ENCODE measurements at places on chromosomes 5 and 9. TPM values are rescaled to one million over a fixed set of nuclear protein-coding genes. Genes with fewer than 3 reads are reported as not detected.

DNA sequence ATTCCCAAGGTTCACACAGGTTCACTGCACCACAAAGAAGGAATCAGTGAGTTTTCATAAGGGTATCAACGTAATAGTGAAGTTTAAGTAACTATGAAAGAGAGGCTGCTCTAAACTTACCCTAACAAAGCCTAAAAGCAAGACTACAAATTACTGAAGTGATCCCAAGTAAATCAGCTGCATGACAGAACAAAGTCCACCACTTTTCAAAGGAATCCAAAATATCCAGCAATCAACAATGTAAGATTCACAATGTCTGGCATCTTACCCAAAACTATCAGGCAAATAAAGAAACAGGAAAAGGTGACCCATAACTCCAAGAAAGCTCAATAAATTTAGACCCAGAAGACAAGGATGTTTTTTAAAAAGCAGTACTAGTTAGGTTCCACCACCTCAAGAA lies 70.1 kb downstream of the GNAQ start:
- H3K4me3 ChIP-seq = no peak overlapping the region
- no peaks in the 10 kb centered on the region for H3K36me3 ChIP-seq
- H3K27me3 ChIP-seq = no peaks in the 10 kb centered on the region
- peaks cover 2% of the 10 kb centered on the region for H3K4me1 ChIP-seq
- DNase-seq = no peak
- peak overlapping the region; percentile 45 for H3K27ac ChIP-seq

LHX2 gene
- polyA plus RNA-seq = not detected

SNCB gene
- not detected for polyA plus RNA-seq

DNA sequence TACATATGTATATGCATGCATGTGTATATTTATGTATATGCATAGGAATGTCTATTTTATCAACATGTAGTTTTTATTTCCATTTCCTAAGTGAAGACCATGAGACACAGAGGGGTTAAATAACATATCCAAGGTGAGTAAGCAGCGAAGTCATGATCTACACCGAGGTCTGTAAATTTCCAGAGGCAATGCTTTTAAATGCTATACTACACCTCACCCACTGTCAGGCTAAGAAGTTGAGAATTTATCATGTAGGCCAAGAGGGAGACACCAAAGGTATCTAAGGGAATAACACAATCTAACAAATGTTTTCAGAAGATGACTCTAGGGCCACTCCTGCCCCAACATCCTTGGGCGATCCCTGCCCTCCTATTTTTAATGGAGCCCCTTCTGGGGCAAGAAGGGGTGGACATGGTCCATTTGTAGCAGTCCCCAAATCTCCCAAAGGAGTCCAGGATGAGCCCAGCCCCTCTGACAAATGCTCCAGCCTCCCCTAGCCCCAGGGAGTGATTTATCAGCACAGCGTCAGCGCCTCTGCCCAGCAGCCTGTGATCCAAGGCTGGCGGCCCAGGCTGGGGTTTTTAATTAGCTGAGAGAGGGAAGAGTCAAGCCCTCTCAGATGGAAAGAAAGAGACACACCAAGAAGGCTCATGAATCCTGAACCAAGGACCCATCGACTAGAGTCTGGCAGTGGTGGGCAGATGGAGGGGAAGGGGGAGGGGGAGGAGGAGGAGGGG lies 339.9 kb downstream of the ASTN2 start:
- H3K36me3 ChIP-seq = no peaks in the 10 kb centered on the region
- no peak overlapping the region for H3K4me3 ChIP-seq
- no peaks in the 10 kb centered on the region for H3K4me1 ChIP-seq
- H3K27me3 ChIP-seq = no peaks in the 10 kb centered on the region
- H3K27ac ChIP-seq = no peak overlapping the region

IL5 gene
- polyA plus RNA-seq = not detected

SH2D3C gene
- 13.7 TPM for polyA plus RNA-seq

PCDHB12 gene
- polyA plus RNA-seq = 0.77 TPM

- no peaks in the 10 kb centered on the region for H3K27me3 ChIP-seq
- DNase-seq = peak; percentile 86
- H3K36me3 ChIP-seq = no peaks in the 10 kb centered on the region
- no peak overlapping the region for H3K4me3 ChIP-seq
- peaks cover 10% of the 10 kb centered on the region for H3K4me1 ChIP-seq
- H3K27ac ChIP-seq = no peak overlapping the region
These were observed 31.1 kb upstream of the FGF1 start for GRCh38 chr5:142716963-142717362.

- no peak for DNase-seq
- H3K4me3 ChIP-seq = no peak overlapping the region
- H3K36me3 ChIP-seq = no peaks in the 10 kb centered on the region
- no peaks in the 10 kb centered on the region for H3K4me1 ChIP-seq
- no peaks in the 10 kb centered on the region for H3K27me3 ChIP-seq
These were observed 78.6 kb upstream of the GDNF start for GRCh38 chr5:37918424-37918823.

SLC36A2 gene
- polyA plus RNA-seq = 46.2 TPM
